ENCODE measurements at places on chromosomes 12 and 14.

- peaks cover 32% of the 10 kb centered on the region for H3K27me3 ChIP-seq
- DNase-seq, result no peak
- no peak overlapping the region for H3K27ac ChIP-seq
- H3K36me3 ChIP-seq, result no peaks in the 10 kb centered on the region
These were observed 96.0 kb downstream of the GCH1 start for GRCh38 chr14:54806616-54807015.

- peak overlapping the region; percentile 51 for H3K27ac ChIP-seq
- H3K4me1 ChIP-seq, result peaks cover 20% of the 10 kb centered on the region
These were observed 36.8 kb downstream of the SARNP start for GRCh38 chr12:55780685-55781084.

- H3K4me1 ChIP-seq, result peaks cover 26% of the 10 kb centered on the region
- H3K27me3 ChIP-seq, result no peaks in the 10 kb centered on the region
- no peak for DNase-seq
- peaks cover 77% of the 10 kb centered on the region for H3K36me3 ChIP-seq
- peak overlapping the region; percentile 90 for H3K4me3 ChIP-seq
These were observed 13.2 kb upstream of the CDH24 start for GRCh38 chr14:23070262-23071129.

- H3K27ac ChIP-seq, result no peak overlapping the region
- peaks cover 2% of the 10 kb centered on the region for H3K27me3 ChIP-seq
- H3K4me3 ChIP-seq, result no peak overlapping the region
- no peak for DNase-seq
These were observed 90.8 kb downstream of the PRICKLE1 start for GRCh38 chr12:42498549-42499247.

DNA sequence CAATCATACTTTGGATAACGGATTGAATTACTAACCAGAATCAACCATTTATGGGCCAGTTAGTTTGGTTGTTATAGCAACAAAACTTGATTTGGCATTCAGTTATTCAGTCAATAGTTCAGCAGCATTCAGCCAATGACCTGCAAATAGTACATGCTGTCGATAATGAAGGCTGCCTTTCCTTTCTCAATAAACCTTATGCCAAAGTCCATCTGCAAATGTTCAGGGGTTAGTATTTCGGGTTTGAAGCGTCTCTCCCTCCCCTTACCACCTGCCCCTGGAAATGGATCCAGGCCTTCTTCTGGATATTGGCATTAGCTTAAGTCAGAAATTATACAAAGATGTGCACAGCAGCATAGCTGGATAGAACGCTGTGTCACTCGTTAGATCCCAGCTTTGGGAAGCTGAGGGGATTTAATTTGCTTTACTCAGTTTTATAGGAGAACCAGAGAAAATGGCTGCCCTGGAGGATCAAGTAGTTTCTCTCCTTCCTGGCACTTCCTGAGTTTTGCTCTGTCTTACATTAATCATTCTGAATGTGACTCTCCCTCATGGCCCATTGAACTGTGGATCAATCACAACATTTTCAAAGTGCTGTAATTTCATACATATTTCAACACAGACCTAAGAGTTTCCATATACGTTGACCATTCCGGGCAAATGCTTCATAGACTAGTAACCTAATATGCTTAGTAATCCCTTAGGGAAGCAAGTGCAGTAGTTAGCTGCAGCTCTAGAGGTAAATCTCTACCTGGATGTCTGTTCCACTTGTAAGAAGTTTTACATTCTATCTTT lies 46.7 kb upstream of the PTPRR start:
- no peak for DNase-seq
- H3K36me3 ChIP-seq, result no peaks in the 10 kb centered on the region
- no peak overlapping the region for H3K4me3 ChIP-seq

- DNase-seq, result no peak
- H3K4me3 ChIP-seq, result no peak overlapping the region
- no peaks in the 10 kb centered on the region for H3K36me3 ChIP-seq
- no peak overlapping the region for H3K27ac ChIP-seq
These were observed 96.2 kb upstream of the USP15 start for GRCh38 chr12:62164036-62164435.

- DNase-seq, result no peak
- H3K27me3 ChIP-seq, result no peaks in the 10 kb centered on the region
- no peak overlapping the region for H3K27ac ChIP-seq
These were observed 160.0 kb downstream of the ADGRD1 start for GRCh38 chr12:131113568-131114270.

DNA sequence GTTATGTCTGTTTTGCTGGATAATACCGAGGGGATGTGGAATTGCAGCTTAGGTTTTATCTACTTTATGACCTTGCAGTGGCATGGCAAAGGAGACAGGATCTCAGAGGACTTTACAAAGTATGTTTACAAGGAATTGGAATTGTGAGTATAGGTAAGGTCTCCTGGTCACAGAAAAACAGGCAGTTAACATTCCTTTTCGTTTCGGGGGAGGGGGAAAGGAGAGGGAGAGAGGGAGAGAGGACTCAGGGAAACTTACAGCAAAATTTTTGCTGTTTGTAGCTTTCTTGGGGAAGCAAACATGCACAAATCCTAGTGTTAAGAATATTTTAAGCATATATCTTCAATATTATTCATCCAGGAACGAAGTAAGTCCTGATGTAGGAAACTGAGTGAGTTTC lies 590.5 kb upstream of the LRFN5 start:
- no peak for DNase-seq
- no peaks in the 10 kb centered on the region for H3K4me1 ChIP-seq
- H3K27me3 ChIP-seq, result no peaks in the 10 kb centered on the region
- H3K36me3 ChIP-seq, result no peaks in the 10 kb centered on the region

- no peak overlapping the region for H3K4me3 ChIP-seq
- no peak for DNase-seq
- H3K36me3 ChIP-seq, result peaks cover 3% of the 10 kb centered on the region
These were observed 84.1 kb downstream of the BCAT1 start for GRCh38 chr12:24864796-24865125.

DNA sequence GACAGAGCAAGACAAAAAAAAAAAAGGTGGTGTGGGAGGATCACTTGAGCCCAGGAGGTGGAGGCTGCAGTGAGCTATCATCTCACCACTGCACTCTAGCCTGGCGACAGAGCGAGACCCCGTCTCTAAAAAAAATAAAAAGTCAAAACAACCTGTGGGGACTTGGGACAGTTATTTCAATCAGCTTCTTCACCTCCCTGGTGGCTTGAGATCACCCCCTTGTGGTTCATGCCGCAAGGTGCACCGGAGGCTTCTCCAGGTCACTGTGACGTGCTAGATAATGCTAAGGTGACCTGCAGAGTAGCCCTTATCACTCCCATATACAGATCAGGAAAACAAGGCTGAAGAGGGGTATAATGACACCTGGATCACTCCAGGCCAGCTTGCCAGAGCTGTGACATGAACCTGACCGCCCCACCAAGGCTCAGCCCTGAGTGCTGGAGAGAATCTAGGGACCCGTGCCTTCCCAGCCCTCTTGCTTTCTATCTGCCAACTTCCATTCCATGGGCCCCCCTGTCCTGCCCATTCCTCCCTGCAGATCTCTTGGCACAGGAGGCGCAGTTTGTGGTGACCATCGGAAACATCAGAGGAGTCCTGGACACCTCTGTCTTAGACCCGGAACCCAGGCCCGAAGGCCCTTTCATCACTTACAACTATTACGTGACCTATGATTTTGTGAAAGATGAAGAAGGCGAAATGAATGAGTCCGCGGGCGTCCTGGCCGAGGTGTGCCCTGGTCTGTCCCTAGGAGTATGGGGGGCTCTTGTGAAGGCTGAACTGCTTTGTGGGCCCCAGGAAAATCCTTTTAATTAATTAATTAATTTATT lies 8.1 kb downstream of the LRRC43 start:
- H3K27me3 ChIP-seq, result peaks cover 4% of the 10 kb centered on the region
- no peak overlapping the region for H3K4me3 ChIP-seq
- H3K4me1 ChIP-seq, result no peaks in the 10 kb centered on the region
- no peak overlapping the region for H3K27ac ChIP-seq

GRCh38 chr14:54226103-54226502 lies 170.7 kb upstream of the CDKN3 start:
- peaks cover 31% of the 10 kb centered on the region for H3K27me3 ChIP-seq
- H3K36me3 ChIP-seq, result no peaks in the 10 kb centered on the region
- no peak overlapping the region for H3K4me3 ChIP-seq
- no peak overlapping the region for H3K27ac ChIP-seq

DNA sequence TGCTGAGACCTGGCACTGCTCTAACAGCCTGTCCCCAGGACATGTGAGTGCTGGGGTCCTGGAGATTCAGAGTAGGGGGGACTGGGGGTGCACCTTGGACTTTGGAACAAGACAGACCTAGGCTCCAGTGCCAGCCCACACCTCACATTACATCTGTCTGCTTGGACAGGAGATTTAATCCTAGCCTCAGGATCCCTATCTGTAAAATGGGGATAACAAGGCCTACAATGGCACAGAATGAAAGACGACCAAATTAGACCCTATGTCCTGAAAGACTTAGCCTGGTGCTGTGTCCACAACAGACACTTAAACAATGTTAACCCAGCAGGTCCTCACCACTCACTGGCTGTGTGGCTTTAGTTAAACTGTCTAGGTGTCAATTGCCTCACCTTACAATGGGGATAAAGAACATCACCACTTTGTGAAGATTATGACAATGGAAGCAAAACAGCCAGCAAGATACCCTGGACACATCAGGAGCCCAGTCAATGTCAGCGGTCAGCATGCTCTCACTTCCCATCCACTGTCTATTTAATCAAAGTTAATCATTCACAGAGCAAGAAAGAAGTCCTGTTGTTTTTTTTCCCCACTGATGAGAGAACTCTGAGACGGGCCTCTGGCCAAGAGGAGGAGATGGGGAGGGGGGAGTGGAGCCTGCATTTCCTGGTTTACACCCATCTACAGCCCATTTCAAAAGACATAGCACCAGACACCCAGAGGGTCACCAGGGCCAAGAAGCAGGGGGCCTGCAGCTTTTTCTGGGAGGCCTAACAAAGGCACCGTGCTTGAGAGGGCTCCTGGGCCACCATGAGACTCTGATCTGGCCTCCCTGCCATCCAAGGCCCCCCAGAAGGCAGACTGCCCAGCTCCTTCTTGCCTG lies 40.6 kb downstream of the ACTN1 start:
- peaks cover 18% of the 10 kb centered on the region for H3K4me1 ChIP-seq
- H3K4me3 ChIP-seq, result no peak overlapping the region
- no peak overlapping the region for H3K27ac ChIP-seq
- no peaks in the 10 kb centered on the region for H3K36me3 ChIP-seq
- no peak for DNase-seq

GRCh38 chr12:113246478-113247122 lies 25.3 kb downstream of the TPCN1 start:
- peaks cover 5% of the 10 kb centered on the region for H3K4me1 ChIP-seq
- no peak overlapping the region for H3K4me3 ChIP-seq
- no peak overlapping the region for H3K27ac ChIP-seq
- no peak for DNase-seq
- no peaks in the 10 kb centered on the region for H3K27me3 ChIP-seq
- peaks cover 35% of the 10 kb centered on the region for H3K36me3 ChIP-seq

DNA sequence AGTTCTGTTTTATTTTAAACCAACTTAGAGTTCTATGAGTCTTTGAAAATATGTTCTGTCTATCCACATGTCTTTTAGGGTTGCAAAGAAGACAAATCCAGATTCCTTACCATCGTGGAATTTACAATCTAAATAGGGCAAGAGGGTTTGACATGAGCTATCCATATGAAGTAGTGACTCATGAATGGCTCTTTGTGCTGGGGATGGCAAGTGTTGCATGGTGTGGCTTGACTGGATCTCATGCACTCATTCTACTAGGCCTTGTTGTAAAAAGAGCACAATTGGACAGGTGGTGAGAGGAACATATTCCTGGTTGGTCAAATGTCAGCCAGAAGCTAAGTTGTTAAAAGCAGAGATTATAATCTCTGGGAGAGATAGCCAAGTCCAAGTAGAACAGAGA lies 509.1 kb downstream of the DIO2 start:
- no peaks in the 10 kb centered on the region for H3K36me3 ChIP-seq
- no peak for DNase-seq
- H3K4me1 ChIP-seq, result no peaks in the 10 kb centered on the region
- H3K27me3 ChIP-seq, result no peaks in the 10 kb centered on the region

- no peaks in the 10 kb centered on the region for H3K36me3 ChIP-seq
- no peak overlapping the region for H3K4me3 ChIP-seq
- no peak for DNase-seq
- H3K27ac ChIP-seq, result no peak overlapping the region
- no peaks in the 10 kb centered on the region for H3K4me1 ChIP-seq
These were observed 127.6 kb upstream of the EVL start for GRCh38 chr14:99937475-99938244.

DNA sequence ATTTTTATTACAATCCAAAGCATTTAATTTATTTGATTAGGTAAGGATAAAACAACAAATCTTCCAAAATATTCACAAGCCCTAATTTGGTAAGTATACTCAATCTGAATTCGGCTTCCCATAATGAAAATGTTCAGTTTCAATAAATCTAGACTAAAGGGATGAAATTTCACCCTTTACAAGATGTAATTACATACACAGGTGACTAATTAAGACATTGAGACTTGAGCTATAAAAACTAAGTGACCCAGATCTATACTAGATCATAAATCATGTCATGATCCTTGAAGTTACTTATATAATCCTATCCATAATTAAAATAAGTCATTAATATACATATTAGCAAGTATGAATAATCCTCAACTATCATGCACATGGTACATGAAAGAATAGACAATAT lies 36.6 kb downstream of the LRP6 start:
- H3K27me3 ChIP-seq, result peaks cover 37% of the 10 kb centered on the region
- DNase-seq, result no peak
- H3K27ac ChIP-seq, result no peak overlapping the region
- H3K4me1 ChIP-seq, result no peaks in the 10 kb centered on the region
- H3K4me3 ChIP-seq, result no peak overlapping the region
